ENCODE measurements at places on chromosomes 6 and 20. TPM values are rescaled to one million over a fixed set of nuclear protein-coding genes. Genes with fewer than 3 reads are reported as not detected.

The ERVFRD-1 gene
- total RNA-seq: not detected

The SOX18 gene
- total RNA-seq: 0.07 TPM

The BEND6 gene
- total RNA-seq: 0.28 TPM

The GCNT2 gene
- 5.8 TPM for total RNA-seq

The UBE2J1 gene
- total RNA-seq: 16.2 TPM

Measured in airway epithelial cell (primary cell).